ENCODE measurements at places on chromosomes 16 and 17. TPM values are rescaled to one million over a fixed set of nuclear protein-coding genes. Genes with fewer than 3 reads are reported as not detected.

DNA sequence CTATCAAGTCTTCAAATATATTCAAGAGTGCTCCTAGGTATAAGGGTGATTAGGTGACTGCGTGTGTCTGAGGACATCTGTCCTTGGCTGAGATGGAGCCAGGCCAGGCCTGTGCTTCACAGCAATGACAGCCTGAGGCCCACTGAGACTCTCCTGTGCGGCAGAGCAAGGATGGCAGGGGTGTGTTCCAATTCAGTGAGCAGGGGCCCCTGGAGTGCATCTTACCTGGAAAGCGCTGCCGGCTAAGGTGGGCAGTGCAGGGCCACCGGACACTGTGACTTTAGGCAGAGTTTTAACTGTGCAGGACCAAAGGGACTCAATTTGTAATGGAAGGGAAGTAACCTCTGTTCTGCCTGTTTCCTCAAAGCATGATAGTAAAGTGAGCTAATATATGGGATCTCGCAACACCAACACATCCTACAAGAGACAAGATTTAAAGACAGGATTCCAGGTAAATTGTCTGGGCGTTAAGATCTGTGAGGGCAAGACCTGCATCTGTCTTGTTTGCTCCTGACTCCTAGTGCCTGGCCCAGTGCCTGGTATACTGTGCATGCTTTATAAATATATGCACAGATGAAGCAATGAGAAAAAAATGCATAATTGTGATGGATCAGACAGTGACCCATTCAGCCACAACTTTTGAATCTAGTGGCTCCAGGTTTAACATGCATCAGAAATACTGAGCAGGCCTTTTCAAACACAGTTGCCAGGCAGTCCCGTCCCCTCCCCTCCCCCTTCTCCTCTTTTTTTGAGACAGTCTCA, 86.7 kb downstream of the MRC2 start:
- no peaks in the 10 kb centered on the region for H3K36me3 ChIP-seq
- no peak overlapping the region for H3K4me3 ChIP-seq
- H3K4me1 ChIP-seq, result no peaks in the 10 kb centered on the region
- H3K27ac ChIP-seq, result no peak overlapping the region
- DNase-seq, result no peak

GRCh38 chr16:53925526-53925925, 221.6 kb downstream of the FTO start:
- no peak overlapping the region for H3K27ac ChIP-seq
- H3K36me3 ChIP-seq, result peaks cover 6% of the 10 kb centered on the region
- H3K4me1 ChIP-seq, result peaks cover 13% of the 10 kb centered on the region
- H3K4me3 ChIP-seq, result no peak overlapping the region

DNA sequence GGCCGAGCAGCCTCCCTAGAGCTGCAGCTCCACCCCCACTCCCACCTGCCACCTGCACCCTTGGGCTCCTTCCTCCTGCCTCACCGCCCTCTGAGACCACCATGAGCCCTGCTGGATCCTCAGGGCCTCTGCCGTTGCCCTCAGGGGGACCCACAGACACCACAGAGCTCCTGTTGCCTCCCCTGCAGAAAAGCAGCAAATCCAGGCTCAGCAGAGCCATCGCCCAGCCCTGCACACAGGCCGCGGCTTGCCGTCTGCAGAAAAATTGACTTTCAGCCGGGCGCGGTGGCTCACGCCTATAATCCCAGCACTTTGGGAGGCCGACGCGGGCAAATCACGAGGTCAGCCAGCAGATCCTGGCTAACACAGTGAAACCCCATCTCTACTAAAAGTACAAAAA, 7.0 kb upstream of the PPP1R27 start:
- H3K27ac ChIP-seq, result no peak overlapping the region
- peaks cover 22% of the 10 kb centered on the region for H3K36me3 ChIP-seq
- no peak for DNase-seq
- no peaks in the 10 kb centered on the region for H3K4me1 ChIP-seq
- no peak overlapping the region for H3K4me3 ChIP-seq

DNA sequence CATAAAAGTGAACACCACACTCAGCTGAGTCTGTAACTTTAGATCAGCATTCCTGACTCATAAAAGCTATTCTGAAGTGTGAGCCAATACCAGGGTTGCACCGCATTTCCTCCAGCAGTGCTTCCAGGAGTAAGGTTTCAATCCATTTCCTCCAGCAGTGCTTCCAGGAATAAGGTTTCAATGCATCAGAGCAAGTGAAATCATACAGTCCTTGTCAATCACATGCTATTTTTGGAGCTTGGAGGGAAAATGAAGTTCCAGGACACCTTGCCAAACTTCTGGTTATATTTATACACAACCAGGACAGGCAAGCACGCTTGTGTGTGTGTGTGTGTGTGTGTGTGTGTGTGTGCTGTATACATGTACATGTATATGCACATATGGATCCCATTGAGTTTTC, 327.6 kb downstream of the GRIN2A start:
- no peak overlapping the region for H3K27ac ChIP-seq
- no peak overlapping the region for H3K4me3 ChIP-seq
- H3K36me3 ChIP-seq, result no peaks in the 10 kb centered on the region
- H3K27me3 ChIP-seq, result no peaks in the 10 kb centered on the region

DNA sequence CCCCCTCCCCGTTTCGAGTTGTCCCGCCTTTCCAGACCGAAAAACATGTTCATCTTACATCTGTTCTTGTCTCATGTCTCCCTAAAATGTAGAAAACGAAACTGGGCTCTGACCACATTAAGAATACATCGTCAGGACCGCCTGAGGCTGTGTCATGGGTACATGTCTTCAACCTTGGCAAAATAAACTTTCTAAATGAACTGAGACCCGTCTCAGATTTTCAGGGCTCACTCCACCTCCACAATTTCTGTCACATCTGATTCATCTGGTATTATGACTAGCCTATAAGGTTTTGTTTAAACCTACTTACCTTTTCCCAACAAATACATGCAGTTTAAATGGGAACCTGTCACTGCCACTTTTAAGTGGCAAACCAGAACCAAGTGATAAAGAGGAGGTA, 621 bp downstream of the SDR42E1 start:
- DNase-seq, result peak; percentile 9
- peak overlapping the region; percentile 85 for H3K4me3 ChIP-seq

GRCh38 chr16:75271441-75272096, 20.1 kb upstream of the BCAR1 start:
- H3K27ac ChIP-seq, result no peak overlapping the region
- H3K36me3 ChIP-seq, result no peaks in the 10 kb centered on the region
- no peak overlapping the region for H3K4me3 ChIP-seq
- no peaks in the 10 kb centered on the region for H3K4me1 ChIP-seq

The SHISA6 gene
- not detected for total RNA-seq

DNA sequence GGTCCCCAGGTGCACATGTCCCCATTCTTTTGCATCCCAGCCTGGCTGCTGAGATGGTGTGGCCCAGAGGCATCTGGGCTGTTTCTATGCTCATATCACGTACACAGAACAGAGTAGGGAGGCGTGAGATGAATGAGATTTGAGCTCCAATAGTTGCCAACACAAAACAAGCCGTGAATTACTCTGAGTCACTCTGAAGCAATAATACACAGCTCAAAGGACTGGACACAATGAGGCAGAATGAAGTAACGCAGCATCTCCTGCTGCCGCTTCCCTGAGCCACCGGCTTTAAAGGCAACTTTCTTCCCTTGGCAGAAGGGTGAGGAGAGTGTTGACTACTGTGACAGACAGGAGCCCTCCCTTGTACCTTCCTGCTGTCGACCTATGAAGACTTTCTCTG, 33.9 kb upstream of the CLEC18B start:
- no peak for DNase-seq
- H3K4me1 ChIP-seq, result no peaks in the 10 kb centered on the region
- H3K27ac ChIP-seq, result no peak overlapping the region

GRCh38 chr16:89319886-89320781, 102.6 kb downstream of the ZNF778 start:
- H3K27ac ChIP-seq, result peak overlapping the region; percentile 60
- H3K4me3 ChIP-seq, result no peak overlapping the region
- peaks cover 96% of the 10 kb centered on the region for H3K4me1 ChIP-seq
- DNase-seq, result no peak

GRCh38 chr16:58418601-58419000, 26.3 kb downstream of the GINS3 start:
- H3K36me3 ChIP-seq, result no peaks in the 10 kb centered on the region
- no peaks in the 10 kb centered on the region for H3K4me1 ChIP-seq
- H3K27me3 ChIP-seq, result no peaks in the 10 kb centered on the region
- DNase-seq, result no peak
- no peak overlapping the region for H3K4me3 ChIP-seq

GRCh38 chr17:6510321-6510977, 45.9 kb downstream of the PITPNM3 start:
- H3K27ac ChIP-seq, result no peak overlapping the region
- H3K4me3 ChIP-seq, result no peak overlapping the region
- H3K36me3 ChIP-seq, result no peaks in the 10 kb centered on the region

The MOSMO gene
- total RNA-seq, result 11.9 TPM

- DNase-seq, result no peak
- no peak overlapping the region for H3K4me3 ChIP-seq
- no peaks in the 10 kb centered on the region for H3K4me1 ChIP-seq
- H3K27ac ChIP-seq, result no peak overlapping the region
Observed at GRCh38 chr17:16881239-16881924, 90.5 kb downstream of the TNFRSF13B start.

DNA sequence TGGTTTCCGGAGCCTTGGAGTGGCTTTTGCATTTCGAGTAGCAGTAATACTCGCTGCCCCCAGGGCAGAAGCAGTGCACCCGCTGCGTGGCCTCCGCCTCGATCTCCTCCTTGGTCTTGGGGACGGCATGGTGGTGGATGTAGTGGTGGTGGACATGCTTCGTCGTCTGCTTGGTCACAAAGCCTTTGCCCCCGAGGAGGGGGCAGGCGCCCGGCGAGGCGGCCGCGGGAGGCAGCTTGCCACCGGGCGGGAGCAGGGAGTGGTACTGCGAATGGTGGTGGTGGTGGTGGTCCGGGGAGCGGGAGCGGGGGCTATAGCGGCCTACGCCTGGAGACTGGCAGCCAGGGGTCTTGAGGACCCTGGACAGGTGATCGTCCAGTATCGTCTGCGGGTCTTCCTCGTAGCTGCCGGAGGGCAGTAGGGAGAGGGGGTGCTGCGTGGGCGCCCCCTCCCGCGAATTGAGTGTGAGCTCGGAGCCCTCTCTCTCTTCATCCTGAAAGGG, 24.1 kb downstream of the AXIN2 start:
- H3K36me3 ChIP-seq, result peaks cover 46% of the 10 kb centered on the region
- no peak overlapping the region for H3K4me3 ChIP-seq
- peak overlapping the region; percentile 81 for H3K27ac ChIP-seq
- H3K4me1 ChIP-seq, result peaks cover 25% of the 10 kb centered on the region
- DNase-seq, result no peak

DNA sequence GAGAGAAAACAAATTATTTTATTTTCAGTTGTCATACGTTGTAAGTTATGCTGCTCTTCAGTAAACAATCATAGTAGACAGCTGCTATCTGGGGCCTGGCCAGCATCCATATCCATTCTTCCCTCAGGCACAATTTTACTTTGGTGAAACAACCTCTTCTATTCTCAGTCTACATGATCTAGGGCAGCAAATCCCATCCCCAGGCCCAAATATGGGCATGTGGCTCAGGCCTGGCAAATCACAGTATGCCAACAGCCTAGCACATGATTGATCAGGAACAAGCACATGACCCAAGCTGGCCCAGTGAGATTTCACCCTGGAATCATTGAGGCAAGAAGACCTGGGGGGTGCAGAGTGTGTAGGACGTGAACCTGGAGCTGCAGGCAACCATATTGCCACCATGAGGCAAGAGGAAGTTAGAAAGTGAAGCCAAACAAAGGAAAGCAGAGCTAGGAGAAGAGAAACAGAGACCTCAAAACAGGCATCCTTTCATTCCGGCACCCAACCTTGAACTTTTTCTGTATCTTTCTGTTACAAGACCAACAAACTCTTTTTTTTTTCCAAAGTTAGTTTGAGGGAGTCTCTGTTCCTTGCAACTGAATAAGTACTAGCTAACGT, 10.3 kb upstream of the ABCC12 start:
- DNase-seq, result no peak

DNA sequence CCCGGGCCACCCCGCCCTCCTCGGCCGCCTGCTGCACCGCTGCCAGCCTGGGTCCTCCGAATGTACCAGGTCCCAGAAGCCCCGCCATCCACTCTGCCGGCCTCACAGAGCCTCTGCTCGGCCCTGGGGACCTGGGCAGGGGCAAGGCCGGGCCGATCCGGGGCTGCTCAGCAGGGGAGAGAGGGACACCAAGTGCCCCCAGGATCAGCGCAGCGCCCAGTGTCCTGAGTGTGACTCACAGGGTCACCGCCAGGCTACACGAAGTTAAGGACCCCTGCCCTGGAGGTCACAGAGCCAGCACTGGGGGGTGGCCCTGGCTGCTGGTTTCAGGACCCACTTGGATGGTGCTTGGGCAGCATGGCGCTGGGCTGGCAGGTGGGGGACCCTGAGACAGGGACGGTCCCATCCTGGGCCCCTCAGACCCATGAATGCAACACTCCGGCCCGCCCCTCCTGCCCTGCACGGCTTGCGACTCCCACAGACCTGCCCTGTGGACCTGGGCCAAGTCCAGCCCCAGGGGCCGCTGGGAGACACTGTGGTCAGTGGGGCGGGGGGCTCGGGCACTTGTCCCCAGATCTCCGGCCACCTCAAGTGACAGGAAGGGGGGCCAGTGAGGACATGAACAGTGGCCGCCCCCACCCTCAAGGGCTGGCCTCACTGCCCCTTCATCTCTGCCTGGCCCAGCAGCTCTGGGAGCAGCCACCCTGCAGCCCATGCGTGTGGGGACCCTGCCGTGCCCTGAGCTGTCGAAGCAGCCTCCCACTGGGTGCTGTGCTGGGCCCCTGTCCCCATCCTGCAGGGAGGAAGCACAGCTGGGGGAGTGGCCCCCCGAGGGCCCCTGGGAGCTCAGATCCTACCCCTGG, 23.2 kb upstream of the SSTR5 start:
- DNase-seq, result no peak
- H3K36me3 ChIP-seq, result no peaks in the 10 kb centered on the region
- no peak overlapping the region for H3K27ac ChIP-seq
- no peak overlapping the region for H3K4me3 ChIP-seq
- no peaks in the 10 kb centered on the region for H3K27me3 ChIP-seq
- H3K4me1 ChIP-seq, result no peaks in the 10 kb centered on the region

DNA sequence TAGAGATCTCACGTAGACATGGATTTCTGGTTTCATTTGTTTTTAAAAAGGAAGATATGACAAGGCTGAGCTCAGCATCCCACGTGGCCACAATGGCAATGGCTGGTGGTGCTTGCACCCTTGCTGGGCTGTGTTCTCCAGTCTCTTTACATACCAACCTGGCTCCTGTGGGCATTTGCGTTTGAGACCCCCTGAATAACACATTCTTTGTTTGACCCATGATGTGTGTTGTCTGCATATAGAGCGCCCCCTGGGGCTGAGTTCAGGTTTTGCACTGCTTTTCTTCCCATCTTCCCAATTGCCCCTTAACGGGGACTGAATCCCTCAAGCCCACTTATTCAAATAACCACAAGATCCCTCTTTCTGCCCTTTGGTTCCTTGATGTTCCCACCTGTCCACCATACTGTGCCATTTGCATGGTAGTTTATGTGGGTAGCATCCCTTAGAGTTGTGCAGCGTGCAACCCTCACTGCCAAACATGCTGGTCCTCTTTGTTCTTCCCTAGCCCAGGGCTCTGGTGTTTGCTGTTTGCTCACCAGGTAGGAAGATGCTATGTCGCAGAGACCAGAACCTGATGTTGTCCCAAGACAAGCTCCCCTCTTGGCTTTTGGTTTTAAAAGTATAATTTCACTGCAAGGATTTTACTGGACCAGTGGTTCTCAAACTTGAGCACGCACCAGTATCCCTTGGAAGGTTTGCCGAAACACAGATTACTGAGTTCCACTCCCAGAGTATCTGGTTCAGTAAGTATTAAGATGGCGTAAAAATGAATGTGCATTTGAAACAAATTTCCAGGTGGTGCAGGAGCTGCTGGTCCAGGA, 38.5 kb upstream of the NKD1 start:
- H3K4me1 ChIP-seq, result no peaks in the 10 kb centered on the region
- no peak overlapping the region for H3K27ac ChIP-seq
